ENCODE measurements at places on chromosomes 13 and 19. TPM values are rescaled to one million over a fixed set of nuclear protein-coding genes. Genes with fewer than 3 reads are reported as not detected.
A peak's percentile ranks its signal among the peaks of the same experiment; 100 is the strongest.

- peak within 1 kb of the TSS; percentile 41 for H3K27ac ChIP-seq
- no peaks in the 10 kb centered on the region for H3K4me1 ChIP-seq
- no peaks in the 10 kb centered on the region for H3K27me3 ChIP-seq
- H3K4me3 ChIP-seq = peak within 1 kb of the TSS; percentile 16
These were observed at the start of gene ZNF135 for GRCh38 chr19:58059003-58059670. Gene ZNF135, plus strand, starts transcription at chr19:58059282. Its CDS starts 721 bp downstream, at chr19:58060003.

The FFAR3 gene
- total RNA-seq = 0.21 TPM

GRCh38 chr13:109602356-109602755 is 184.0 kb downstream of the IRS2 start:
- H3K27me3 ChIP-seq = peaks cover 4% of the 10 kb centered on the region
- DNase-seq = no peak
- no peak overlapping the region for H3K4me3 ChIP-seq
- H3K36me3 ChIP-seq = no peaks in the 10 kb centered on the region
- no peak overlapping the region for H3K27ac ChIP-seq
- no peaks in the 10 kb centered on the region for H3K4me1 ChIP-seq

- peak; percentile 71 for DNase-seq
- H3K4me3 ChIP-seq = no peak overlapping the region
- no peak overlapping the region for H3K27ac ChIP-seq
- no peaks in the 10 kb centered on the region for H3K27me3 ChIP-seq
- H3K4me1 ChIP-seq = peaks cover 18% of the 10 kb centered on the region
These were observed 11.4 kb downstream of the FCHO1 start for GRCh38 chr19:17762505-17763229.

- no peak overlapping the region for H3K4me3 ChIP-seq
- peaks cover 2% of the 10 kb centered on the region for H3K27me3 ChIP-seq
- DNase-seq = no peak
- no peaks in the 10 kb centered on the region for H3K36me3 ChIP-seq
These were observed 21.0 kb upstream of the LRCH1 start for GRCh38 chr13:46531953-46532352.

Data from activated CD4-positive, alpha-beta T cell treated with anti-CD3 and anti-CD28 coated beads, Interleukin-2, amount 10 ng/mL, durations not matched to agents 24 days and 14 days (primary cell).